ENCODE measurements at places on chromosomes 13 and 19. TPM values are rescaled to one million over a fixed set of nuclear protein-coding genes. Genes with fewer than 3 reads are reported as not detected.
A peak's percentile ranks its signal among the peaks of the same experiment; 100 is the strongest.

Gene IGFLR1
- 1.5 TPM for total RNA-seq

Gene CYP4F11
- total RNA-seq = not detected

Gene ZNF724
- 19.9 TPM for total RNA-seq

Gene RDH13
- 37.9 TPM for total RNA-seq

Gene AP1M1
- 39.9 TPM for total RNA-seq

Gene ANKRD27
- 40.2 TPM for total RNA-seq

Gene CEACAM20
- 2.3 TPM for total RNA-seq

Gene KASH5
- not detected for total RNA-seq

DNA sequence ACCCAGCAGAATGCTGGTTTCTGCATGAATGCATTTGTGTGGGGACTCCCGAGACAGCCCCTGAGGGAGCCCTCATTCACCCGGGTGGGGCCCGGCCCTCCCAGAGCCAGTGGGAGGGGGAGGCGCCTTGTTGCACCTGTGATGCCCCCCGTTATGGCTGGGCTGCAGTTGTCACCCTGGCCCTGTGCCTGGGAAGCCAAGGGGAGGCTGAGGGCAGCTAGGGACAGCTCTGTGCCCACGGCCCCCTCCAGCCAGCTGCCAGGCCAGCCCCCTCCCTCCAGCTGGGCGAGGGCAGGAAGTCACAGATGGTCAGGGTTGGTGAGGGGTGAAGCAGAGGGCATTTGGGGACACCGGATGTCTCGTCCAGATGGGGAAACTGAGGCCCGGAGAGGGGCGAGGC is 26.1 kb downstream of the NFIC start:
- DNase-seq = no peak

DNA sequence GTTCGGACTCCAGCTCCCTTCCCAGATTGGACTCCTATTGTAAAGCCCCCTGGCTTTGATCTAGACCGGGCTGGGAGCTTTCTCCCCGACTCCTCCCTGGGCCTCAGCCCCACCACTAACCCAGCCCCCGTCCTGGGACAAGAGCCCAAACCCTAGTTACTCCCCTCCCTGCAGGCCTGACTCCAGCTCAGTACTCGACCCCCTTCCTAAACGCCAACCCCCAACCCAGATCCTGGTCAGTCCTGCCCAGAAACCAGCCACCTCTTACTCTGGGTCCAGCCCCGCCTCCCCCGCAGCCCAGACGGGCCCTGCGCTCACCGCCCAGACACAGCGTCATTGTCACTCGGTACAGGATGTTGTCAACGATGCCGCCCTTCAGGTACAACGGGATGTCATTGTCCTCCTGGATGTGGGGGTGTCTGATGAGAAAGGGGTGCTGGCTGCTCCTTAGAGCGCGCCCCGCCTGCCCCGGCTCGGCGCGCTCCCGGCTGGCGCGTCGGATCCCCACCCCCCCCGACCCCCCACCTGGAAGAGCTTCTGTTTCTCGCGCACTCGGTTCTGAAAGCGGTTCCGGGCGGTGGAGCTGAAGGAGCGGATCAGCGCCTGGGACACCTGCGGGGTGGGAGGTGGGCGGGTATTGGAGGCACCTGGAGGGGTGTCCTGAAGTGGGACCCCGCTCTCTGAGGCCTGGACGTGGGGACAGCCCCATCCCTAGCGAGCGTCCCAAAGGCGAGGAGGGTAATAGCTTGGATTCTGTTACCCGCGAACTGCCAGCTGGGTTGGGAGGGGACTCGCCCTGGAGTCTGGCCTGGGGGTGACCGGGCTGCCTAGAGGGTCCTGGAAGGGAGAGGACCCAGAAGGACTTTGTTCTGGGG is 866 bp downstream of the COX7A1 start:
- DNase-seq = no peak

- DNase-seq = no peak
Observed at GRCh38 chr13:26811581-26811980, 51.0 kb upstream of the GPR12 start.

DNA sequence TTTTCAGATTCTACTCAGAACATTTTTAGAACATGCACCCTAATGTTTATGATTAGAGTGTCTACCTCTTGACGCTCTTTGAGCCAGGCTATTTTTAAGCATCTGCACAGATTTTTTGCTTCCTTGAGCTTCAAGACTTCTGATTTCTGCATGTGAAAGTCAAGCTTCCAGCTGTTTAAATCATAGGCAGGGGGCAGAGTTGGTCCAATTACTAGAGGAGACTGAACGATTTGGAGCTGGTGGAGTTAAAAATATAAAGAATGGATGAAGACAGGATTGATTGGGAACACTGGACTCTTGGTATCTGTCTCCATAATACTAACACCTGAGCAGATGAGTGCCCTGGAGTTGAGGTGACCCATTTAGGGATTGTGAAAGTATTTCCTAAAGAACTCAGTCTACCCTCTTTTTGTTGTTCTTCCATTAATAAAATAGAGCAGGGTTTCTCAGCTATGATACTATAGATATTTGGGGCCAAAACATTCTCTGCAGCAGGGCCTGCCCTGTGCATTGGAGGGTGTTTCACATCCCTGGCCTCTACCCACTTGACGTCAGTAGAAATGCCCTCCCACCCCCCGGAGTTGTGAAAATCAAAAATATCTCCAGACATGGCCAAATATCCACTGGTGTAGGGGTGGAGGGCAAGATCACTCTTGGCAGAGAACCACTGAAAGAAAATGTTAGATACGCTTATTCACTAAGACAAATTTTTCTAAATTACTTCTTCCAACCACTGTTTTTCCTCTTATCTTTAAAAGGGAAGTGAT is 160.1 kb downstream of the COG6 start:
- DNase-seq = no peak

DNA sequence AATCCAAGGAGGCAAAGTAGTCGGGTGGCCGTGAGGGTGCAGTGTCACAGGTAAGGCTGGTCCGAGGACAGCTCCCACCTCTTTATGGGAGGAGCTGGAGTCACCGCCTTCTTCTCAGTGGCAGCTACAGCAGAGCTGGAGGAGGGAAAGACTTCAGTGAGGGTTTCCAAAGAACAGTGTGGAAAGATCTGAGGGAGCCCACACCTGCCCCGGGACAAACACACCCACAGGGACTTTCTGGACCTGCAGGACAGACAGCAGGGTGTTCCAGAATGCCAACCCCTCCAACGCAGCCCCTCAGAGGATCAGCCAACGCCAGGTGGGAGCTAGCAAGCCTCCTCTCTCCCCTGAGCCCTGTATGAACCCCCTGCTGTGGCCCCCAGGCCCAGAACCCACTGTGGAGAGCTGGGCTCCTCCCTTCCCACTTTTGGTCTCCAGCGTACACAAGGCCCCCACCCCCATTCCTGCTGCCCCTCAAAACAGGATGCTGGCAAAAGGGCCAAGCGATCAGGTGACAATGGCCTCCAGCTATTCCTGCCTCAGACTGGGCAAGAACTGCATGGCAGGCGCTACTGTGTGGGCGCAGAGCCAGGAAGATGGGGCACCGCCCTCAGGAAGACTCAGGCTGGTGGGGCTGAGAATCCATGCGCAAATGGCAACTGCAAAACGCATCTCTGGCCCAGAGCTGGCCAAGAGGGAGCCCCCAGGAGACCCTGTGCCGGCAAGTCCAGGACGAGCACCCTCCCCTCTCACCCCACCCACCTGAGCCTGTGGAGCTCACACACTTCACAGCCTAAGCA is 3.5 kb upstream of the CD320 start:
- no peak for DNase-seq

DNA sequence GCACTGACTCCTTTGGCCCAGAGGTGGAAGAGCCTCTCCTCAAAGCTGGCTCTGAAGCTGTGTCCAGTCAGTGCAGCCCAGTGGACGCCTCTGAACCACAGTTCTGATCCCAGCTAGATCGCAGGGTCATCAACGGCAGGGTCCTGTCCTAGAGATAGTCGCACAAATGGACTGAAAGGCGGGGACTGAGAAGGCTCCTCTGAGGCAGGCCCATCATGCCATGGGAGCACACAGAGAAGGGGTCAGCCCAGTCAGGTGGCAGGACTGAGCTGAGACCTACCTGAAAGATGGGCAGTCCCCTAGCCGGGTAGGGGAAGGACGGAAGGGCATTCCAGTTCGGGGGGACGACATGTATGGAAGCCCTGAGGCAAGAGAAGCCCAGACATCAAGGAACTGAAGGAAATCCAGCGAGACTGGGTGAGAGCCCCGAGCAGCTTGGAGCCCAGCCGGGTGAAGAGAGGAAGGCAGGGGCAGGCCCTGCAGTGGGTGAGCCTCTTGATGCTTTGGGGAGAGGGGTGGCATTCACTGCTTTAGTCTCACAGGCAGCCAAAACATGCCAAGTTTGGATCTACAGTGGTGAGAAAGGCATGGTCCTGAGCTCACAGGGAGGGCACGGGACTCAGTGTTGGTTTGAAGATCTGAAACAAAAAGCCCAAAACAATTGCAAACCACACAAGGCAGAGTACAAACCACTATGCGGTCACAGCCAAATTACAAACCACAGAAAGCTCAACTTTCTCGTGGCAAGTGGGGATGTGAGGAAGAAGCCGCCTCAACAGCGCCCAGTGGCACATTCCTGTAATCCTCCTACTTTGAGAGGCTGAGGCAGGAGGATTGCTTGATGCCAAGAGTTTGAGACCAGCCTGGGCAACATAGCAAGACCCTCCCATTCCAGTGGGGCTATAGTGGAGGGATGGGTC is 10.0 kb downstream of the CALM3 start:
- DNase-seq = no peak

GRCh38 chr19:28010656-28011055 is 1202.3 kb downstream of the UQCRFS1 start:
- no peak for DNase-seq

DNA sequence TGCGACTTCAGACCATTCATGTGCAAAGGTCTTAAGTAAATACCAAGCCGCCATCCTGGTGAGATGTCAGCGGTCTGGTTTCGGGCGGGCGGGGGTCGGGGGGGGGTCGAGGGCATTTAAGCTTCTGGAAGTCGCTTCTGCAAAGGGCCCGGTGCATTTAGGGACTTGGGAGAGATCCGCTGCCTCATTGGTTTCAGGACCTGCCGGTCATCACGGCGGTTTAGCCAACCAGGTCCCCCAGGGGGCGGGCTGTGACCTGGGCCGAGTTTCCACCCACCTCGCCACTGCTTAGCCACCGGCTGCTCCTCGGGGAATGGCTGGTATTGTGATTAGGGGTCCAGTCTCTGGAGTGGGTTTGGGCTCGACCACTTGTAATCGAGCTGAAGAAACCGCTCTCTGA is 7.8 kb downstream of the ANKLE1 start:
- no peak for DNase-seq

GRCh38 chr19:14770944-14771839 is 7.2 kb downstream of the ADGRE2 start:
- peak; percentile 52 for DNase-seq

DNA sequence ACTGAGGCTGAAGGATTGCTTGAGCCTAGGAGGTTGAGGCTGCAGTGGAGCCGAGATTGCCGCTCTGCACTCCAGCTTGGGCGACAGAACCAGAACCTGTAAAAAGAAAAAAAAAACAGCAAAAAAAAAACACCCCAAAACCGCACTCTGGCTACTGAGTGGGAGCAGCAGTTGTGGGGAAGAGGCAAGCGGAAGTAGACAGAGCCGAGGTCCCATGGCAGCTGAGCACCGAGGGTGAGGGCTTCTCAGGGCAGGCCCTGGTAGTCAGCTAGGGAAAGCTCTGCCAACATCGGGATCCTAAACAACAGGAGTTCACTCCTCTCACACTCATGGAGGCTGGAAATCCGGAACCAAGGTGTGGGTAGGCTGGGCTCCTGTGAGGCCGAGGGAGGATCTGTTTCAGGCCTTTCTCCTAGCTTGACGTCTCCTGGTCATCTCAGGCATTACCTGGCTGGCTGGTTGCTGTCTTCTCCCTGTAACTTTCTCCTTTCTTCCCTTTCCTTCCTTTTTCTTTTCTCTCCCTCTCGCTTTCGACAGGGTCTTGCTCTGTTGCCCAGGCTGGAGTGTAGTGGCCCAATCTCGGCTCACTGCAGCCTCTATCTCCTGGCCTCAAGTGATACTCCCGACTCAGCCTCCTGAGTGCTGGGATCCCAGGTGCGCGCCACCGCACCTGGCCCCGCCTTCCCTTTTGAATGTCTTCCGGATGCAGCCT is 15.8 kb upstream of the LATS2 start:
- DNase-seq = no peak

GRCh38 chr13:77099415-77099814 is 72.5 kb upstream of the FBXL3 start:
- DNase-seq = no peak

DNA sequence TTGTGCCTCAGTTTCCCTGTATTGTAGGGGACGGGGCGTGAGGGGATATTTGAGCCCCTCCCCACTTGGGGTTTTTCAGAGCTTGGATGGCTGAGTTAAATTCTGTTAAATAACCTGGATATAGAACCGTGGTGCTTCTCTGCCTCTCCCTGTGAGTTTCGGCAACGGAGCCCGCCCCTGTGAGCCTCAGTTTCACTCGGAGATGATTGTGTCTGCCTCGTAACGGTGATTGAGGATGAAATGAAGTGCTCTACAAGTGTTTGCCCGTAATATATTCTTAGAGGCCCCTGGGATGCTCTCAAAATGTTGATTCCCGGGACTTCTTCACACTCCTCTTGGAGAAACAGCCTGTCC is 509 bp downstream of the KXD1 start:
- DNase-seq = no peak

DNA sequence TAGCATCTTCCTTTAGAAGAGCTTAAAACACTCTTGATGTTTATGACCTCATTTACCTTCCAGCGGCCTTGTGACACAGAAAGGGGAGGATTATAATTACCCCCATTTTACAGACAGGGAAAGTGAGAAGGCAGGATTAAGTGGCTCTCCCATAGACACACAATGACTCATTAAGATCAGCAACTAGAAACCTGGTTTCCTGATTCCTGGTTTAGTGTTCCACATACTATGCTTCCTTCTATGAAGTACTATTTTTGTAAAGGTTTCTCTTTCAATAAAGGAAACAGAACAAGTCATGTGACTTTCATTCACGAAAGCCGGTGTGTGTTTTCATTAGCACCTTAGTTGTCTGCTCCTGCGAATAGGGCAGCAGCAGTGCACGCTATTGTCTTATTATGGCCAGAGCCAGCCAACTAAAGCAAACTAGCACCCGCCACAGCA is 8.3 kb downstream of the IRS2 start:
- DNase-seq = no peak

- no peak for DNase-seq
Observed at GRCh38 chr19:1074544-1075283, 7.7 kb downstream of the ARHGAP45 start.

GRCh38 chr13:112782429-112783010 is 92.7 kb downstream of the ATP11A start:
- DNase-seq = peak; percentile 50

- no peak for DNase-seq
Observed at GRCh38 chr13:26019881-26020870, 31.6 kb downstream of the SHISA2 start.

GRCh38 chr19:9362905-9363304 is at the start of gene ZNF177:
ZNF177 (plus strand) TSS chr19:9363013; CDS start chr19:9378312, 15,299 bp downstream.
- DNase-seq = no peak

- no peak for DNase-seq
Observed at GRCh38 chr13:28890712-28891111, 70.6 kb downstream of the MTUS2 start.

DNA sequence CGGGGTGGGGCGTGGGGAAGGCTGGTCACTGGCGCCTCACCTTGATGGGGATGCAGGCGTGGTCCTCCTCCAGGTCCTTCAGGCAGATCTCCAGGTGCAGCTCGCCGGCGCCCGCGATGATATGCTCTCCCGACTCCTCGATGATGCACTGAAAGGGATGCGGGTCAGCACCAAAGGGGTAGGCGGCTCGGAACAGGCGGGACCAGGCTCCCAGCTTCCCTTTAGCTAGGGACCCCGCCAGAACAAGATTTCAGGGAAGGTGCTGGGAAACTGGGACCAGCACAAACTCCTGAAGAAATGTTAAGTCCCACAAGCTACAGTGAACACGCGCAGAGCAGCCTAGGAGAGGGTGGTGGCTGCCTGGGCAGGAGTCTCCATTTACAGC is 6.0 kb downstream of the EEF2 start:
- DNase-seq = no peak

Data from type B pancreatic cell (in vitro differentiated cells).